NCI-H1694 treated with DMSO at 0.1 percent for 48 hours (cell line): ENCODE measurements at places on chromosomes 6 and 20.
A peak's percentile ranks its signal among the peaks of the same experiment; 100 is the strongest.

DNA sequence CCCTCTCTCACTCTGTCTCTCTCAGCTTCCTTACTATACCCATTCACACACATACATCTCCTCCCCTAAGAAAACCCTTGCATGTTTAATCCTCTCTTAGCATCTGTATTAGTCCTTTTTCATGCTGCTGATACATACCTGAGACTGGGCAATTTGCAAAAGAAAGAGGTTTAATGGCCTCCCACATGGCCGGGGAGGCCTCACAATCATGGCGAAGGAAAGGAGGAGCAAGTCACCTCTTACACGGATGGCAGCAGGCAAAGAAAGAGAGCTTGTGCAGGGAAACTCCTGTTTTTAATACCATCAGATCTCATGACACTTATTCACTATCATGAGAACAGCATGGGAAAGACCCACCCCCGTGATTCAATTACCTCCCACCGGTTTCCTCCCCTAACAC, 398.5 kb upstream of the SASH1 start:
- DNase-seq = no peak

DNA sequence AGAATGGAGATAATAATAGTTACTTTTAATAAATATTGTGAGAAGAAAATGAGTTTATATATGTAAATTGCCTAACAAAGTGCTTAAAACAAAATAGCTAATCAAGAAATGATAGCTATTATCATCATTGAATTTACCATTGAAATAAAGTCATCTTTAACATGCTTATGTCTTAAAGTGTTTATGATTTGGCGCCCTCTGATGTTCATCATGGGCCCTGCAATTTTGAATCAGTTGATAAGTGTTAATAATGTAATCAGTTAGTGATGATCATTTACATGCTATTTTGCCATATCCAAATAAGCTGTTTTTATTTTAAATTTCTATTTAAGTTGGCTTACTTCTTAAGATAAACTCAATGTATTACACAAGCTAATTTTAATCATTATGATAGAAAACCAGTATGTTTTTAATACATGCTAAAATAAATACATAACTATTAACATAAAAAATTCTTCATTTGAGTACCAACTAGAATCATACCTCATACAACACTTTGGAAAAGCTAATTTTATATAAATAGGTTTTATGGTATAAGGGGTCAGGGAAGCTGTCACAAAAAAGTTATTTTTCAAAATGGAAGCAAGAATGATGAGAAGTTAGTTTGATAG, 39.2 kb upstream of the TPD52L1 start:
- peak; percentile 31 for DNase-seq

DNA sequence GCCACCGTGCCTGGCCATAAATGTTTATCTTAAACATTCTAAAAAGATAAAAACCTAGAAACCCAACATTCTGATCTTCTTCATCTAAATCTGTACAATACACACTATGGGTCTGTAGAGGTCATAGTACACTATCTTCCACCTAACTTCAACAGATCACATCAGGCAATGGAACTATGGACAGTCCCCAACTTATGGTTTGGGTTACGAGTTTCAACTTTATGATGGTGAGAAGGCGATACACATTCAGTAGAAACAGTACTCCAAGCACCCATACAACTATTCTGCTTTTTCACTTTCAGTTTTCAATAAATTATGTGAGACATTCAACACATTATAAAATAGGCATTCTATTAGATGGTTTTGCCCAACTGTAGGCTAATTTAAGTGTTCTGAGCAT, 23.1 kb downstream of the FKBP5 start:
- no peak for DNase-seq

DNA sequence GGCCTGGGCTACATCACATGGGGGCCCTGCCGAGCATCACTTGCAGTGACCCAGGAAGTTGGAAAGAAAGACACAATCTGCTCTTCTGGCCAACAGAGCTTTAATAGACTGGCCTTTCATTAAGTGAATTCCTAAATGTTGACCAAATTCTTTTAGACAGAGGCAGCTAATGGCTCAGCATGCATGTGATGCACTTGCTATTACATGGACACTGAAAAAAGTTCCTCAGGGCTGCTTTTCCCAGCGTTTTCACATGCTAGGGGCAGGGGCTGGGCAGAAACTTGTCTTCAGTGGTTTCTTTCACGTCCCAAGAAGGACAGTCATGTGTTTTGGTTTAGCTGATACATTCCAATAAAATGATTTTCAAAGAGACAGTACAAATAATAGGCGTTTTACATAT, 651.0 kb upstream of the SLC35B3 start:
- DNase-seq = no peak

- no peak for DNase-seq
Measured at GRCh38 chr6:107756660-107757355, 67.3 kb downstream of the SCML4 start.

GRCh38 chr6:43915986-43916923, 146.2 kb downstream of the VEGFA start:
- DNase-seq = no peak

DNA sequence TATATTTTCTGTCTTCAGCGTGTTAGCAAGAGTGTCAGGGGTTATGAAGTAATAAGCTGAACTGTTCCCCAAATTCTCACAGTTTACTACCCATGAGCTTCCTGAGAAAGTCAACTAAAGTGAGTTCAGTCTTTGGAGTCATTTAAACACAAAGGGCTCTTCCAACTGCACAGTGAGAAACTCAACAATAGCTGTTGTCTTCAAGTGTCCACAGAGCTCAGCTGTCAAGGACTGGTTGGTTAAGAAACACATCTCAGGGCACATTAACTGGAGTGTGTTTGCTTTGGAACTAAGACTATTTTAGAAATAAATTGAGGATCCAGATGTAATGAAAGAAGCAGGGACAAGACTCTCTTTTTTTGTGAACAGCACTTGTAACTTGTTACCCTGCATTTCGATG, 241.4 kb upstream of the SOX4 start:
- DNase-seq = no peak

GRCh38 chr20:55437798-55438415, 567.4 kb downstream of the CBLN4 start:
- DNase-seq = no peak

DNA sequence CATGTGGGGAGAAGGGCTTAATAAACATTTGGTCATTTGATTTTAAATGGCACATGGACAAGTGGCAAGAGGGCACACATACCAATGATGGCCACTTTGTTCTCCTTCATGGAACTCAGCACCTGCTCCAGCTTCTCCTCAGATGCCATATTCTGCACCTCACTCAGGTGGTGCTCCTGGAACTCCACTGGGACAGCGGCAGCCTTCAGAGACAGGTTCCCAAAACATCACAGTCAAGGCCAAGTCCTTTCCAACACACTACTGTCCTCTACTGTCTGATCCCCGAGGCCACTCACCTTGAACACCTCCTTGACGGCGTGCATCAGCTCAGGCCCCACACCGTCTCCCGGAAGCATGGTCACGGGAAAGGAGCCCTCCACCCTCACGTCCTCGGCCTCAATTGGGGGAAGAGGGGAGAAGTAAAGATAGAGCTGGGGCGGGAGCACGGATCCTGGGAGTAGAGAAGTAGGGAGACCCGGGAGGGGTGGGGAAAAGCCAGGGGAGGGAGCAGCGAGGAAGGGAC, 591 bp downstream of the IDH3B start:
- DNase-seq = no peak

DNA sequence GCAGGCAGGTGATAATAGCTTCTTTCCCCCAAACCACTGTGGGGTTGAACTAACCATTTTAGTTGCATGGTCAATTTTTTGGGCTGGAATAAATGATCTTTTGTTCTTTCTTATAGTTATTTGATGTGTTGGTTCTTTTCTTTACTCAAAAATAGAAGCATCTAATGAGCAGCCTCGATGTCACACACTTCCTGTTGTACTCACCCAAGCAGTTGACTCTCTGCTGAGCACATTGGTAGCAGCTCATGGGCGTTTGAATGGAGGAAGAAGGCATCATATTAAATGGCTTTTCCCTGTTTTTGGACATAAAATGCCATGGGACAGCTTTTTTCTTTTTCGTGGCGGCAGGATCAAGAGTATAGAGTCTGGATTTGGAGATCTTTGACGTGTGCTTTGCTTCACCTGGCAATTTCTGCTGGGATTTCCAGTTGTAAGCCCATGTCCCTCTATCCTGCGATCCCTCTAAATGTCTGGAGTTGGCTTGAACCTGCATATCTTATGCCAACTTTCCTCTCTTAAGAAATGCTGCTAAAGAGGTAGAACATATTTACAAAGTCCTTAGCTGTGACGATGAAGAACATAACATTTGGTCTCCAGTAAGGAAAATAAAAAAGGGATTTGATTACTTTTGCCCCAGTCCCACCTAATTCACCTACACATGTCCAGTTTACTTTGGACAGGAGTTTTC, 268.3 kb downstream of the PRL start:
- DNase-seq = no peak

GRCh38 chr20:38159957-38160756, 4.9 kb downstream of the TGM2 start:
- DNase-seq = no peak

DNA sequence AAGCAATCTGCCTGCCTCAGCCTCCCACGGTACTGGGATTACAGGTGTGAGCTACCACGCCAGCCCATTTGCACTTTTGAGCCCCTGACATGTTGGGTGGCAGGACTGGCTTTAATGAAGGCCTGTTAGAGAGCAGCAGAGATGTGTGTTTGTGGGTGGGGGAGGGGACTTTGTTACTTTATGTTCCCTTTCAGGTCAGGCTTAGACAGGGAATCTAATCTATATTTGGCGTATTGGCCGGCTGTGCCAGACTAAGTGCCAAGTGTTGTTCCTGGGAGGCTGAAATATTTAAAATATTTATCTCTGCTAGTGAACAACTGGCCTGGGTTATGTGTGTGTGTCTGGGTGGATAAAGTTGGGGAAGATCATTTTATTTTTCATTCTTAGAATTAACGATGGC, 6.1 kb downstream of the GMPR start:
- DNase-seq = no peak

DNA sequence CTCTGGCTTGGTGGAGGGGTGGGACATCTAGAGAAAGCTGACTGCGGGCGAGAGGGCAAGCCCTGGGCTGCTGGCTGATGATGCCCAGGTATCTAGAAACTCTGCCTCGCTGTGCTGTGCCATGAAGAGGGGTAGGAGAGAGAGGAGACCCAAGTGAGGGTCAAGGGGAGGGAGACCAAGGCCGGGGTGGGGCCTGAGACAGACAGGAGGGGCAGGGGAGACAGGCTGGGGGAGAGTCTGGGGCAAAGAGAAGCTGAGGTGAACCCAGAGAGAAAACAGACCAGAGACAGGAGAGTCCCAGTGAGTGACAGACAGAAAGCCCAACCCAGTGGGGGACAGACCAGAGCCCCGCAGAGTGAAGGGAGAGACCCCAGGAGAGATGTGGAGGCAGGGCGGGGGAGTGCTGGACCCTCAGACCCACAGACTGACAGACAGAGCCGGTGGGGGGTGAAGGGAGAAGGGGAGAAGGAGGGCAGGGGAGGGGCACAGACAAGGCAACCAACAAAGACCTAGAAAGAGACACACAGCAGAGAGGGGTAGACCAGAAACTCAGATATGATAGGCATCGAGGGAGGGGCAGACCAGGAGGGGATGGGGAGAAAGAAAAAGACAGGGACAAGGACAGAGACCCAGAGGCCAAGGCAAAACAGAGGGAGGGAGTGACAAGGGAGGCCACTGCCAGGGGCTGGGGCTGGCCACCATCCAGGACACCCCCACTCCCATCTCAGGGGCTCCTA, 5.9 kb downstream of the TEAD3 start:
- no peak for DNase-seq

DNA sequence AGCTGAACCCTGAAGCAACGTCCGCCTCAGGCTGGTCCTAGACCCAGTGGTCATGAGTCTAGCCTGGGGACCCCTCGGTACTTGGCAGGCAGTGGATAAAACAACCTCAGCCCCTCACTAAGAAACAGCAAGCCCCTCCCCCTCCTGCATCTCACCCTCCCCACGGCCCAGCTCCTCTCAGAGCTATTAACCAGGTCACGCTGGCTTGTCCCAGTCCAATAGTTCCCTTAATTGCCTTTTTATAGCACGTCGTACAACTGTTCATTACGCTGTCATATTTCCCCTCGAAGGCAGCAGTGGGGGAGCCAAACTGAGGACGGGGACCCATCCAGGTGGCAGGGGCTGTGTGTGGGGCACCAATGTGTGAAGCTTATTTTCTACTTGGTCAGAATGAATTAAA, 8.6 kb upstream of the SLC32A1 start:
- no peak for DNase-seq

- DNase-seq = no peak
Measured at GRCh38 chr20:26218301-26218700, 521.6 kb upstream of the ZNF337 start.

- no peak for DNase-seq
Measured at GRCh38 chr6:159513914-159514313, 179.1 kb downstream of the SOD2 start.

GRCh38 chr6:30113003-30113759, at the start of gene TRIM31:
Gene TRIM31, minus strand, starts transcription at chr6:30113090. Its CDS starts 285 bp downstream, at chr6:30112805.
- DNase-seq = no peak

- DNase-seq = no peak
Measured at GRCh38 chr6:116714761-116715160, 33.8 kb downstream of the KPNA5 start.

GRCh38 chr6:124490122-124490521, 472.1 kb upstream of the RNF217 start:
- DNase-seq = no peak

DNA sequence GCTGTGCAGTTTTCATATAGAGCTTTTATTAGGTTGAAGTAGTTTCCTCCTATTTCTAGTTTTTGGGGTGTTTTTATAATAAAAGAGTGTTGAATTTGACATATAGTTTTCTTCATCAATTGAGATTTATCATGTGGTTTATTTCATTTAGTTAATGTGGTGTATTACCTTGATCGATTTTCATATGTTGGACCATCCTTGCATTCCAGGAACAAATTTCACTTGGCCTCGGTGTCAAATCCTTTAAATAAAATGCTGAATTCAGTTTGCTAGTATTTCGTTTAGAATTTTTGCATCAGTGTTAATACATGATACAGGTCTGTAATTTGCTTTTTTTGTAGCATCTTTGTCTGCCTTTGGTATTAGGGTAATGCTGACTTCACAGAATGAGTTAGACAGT, 6.0 kb downstream of the DYNLT2 start:
- no peak for DNase-seq

- DNase-seq = no peak
Measured at GRCh38 chr6:40444811-40445210, 142.4 kb downstream of the LRFN2 start.

DNA sequence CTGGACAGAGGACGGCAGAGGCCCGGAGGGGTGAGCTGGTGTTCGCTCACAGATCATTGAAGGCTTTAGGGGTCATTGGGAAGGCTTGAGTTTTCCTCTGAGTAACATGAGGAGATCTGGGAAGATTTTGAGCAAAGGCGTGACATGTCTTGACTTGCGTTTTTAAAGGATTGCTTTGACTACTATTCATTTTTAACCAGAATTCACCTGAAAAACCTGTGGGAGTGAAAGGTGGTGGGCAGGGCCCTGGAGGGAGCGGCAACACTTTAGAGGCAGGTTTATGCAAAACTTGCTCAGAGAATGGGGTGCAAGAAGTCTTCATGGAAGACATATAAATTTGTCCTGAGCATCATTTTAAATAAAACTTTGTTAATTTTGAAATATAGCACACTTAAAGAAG, 72.2 kb upstream of the EEF1E1 start:
- DNase-seq = no peak

GRCh38 chr20:739736-740135, 28.6 kb downstream of the SLC52A3 start:
- DNase-seq = no peak
